ENCODE measurements at places on chromosomes 12 and 14.

DNA sequence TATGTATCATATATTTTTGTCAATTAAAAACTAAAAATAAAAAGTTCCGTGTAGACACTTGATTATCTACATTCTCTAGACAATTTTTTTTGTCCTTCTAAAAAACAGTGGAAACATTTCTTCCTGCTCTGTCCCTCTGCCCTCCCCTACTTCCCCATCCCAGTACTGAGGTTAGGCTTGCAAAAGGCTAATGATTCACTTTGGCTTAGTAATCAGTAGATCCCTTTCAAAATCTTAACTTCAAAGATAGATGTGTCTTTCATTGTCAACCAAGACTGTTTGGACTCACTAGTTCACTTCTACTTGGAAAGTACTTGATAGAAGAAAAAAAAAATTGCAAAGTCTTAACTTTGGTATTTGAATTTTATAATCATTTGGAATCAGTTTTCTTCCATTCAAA, 3.8 kb downstream of the SETD3 start:
- peaks cover 5% of the 10 kb centered on the region for H3K4me1 ChIP-seq
- DNase-seq = no peak
- no peaks in the 10 kb centered on the region for H3K36me3 ChIP-seq

DNA sequence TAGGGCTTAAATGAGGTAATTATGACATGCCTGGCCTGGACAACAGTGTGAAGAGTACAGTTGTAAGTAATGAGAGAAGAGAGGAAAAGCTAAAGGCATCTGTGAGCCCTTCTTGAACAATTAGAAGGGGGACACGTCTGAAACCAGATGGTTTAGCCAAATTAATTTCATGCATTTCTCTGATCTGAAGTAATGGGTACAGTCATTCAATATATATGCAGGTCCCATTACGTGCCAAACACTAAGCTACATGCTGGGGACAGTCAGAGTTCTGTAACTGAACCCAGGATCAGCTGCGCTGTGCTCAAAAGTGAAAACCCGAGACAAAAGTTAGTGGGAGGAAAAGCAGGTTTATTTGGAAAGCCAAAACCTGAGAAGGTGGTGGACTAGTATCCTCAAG, 207.2 kb upstream of the TMTC1 start:
- no peaks in the 10 kb centered on the region for H3K4me1 ChIP-seq
- H3K36me3 ChIP-seq = no peaks in the 10 kb centered on the region
- no peak overlapping the region for H3K27ac ChIP-seq
- no peak for DNase-seq
- H3K27me3 ChIP-seq = no peaks in the 10 kb centered on the region
- no peak overlapping the region for H3K4me3 ChIP-seq

- no peaks in the 10 kb centered on the region for H3K36me3 ChIP-seq
- H3K4me3 ChIP-seq = no peak overlapping the region
- DNase-seq = no peak
- H3K4me1 ChIP-seq = no peaks in the 10 kb centered on the region
- H3K27me3 ChIP-seq = peaks cover 1% of the 10 kb centered on the region
- no peak overlapping the region for H3K27ac ChIP-seq
These were observed 382.5 kb upstream of the TMTC1 start for GRCh38 chr12:30166006-30166795.

- H3K27me3 ChIP-seq = peaks cover 5% of the 10 kb centered on the region
- DNase-seq = peak; percentile 50
- H3K4me3 ChIP-seq = no peak overlapping the region
- H3K4me1 ChIP-seq = peaks cover 15% of the 10 kb centered on the region
- peak overlapping the region; percentile 71 for H3K27ac ChIP-seq
These were observed 3.1 kb downstream of the CACNA2D4 start for GRCh38 chr12:1915082-1915968.

- no peak overlapping the region for H3K4me3 ChIP-seq
- H3K4me1 ChIP-seq = no peaks in the 10 kb centered on the region
- peaks cover 2% of the 10 kb centered on the region for H3K27me3 ChIP-seq
- peaks cover 11% of the 10 kb centered on the region for H3K36me3 ChIP-seq
These were observed 9.1 kb downstream of the TMBIM4 start for GRCh38 chr12:66160704-66161103.

DNA sequence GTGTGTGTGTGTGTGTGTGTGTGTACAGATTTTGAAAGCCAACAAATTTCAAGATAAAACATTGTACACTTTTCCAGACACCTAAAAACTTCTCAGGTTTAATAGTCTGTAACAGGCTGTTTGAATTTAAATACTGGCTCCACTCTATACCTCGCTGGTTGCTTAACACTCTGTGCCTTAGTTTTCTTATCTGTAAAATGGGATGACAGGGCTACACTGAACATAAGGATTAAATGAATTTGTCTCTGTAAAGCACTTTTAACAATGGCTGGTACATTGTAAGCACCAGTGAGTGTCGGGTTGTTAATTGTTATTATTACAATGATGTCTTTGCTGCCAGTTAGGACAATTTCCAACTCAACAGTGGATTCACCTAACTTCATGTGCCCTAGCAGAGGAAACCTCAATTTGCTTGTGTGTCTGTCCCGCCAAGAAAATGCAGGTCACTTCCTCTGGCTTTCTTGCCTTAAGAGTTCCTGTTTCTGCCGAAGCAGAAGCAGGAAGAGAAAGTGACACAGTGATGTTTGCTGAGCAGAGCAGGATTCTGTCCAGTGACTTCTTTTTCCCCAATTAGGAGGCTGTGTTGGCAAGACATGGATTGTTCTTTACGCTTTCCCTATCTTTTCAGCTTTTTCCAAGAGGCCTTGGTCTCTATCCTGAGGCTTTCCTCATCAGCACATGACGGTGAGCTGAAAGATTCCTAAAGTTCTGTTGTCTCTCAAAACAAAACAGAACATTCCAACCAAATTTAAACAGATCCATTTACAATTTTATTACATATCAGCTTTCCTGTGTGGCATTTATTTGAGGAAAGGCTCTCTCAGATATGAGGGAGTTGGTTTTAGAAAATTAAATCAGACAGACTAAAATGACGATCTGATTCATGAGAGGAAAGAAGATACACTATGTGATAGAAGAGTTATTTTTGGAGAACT, 154.1 kb upstream of the ATP2B1 start:
- no peaks in the 10 kb centered on the region for H3K36me3 ChIP-seq
- no peak overlapping the region for H3K4me3 ChIP-seq
- H3K4me1 ChIP-seq = peaks cover 15% of the 10 kb centered on the region
- H3K27ac ChIP-seq = no peak overlapping the region

Data from glutamatergic neuron (in vitro differentiated cells).